Fibroblast of villous mesenchyme (primary cell): ENCODE measurements at places on chromosomes 12 and 14.

DNA sequence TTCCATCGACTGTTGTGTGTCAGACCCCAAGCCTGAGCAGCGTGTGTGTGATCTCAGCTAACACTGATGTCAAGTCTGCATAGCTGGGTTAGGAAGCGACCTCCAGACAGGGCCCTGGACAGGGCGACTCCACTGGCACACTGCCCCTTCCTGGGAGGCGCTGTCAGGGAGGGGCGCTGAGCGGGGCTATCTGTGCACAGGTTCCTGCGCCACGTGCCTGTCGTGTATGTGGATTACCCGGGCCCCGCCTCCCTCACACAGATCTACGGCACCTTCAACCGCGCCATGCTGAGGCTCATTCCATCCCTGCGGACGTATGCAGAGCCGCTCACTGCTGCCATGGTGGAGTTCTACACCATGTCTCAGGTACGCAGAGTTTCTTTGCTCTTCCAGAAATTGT, 53.9 kb downstream of the DYNC1H1 start:
- DNase-seq: no peak

- no peak for DNase-seq
Observed at GRCh38 chr12:13948621-13949020, 32.8 kb downstream of the GRIN2B start.

DNA sequence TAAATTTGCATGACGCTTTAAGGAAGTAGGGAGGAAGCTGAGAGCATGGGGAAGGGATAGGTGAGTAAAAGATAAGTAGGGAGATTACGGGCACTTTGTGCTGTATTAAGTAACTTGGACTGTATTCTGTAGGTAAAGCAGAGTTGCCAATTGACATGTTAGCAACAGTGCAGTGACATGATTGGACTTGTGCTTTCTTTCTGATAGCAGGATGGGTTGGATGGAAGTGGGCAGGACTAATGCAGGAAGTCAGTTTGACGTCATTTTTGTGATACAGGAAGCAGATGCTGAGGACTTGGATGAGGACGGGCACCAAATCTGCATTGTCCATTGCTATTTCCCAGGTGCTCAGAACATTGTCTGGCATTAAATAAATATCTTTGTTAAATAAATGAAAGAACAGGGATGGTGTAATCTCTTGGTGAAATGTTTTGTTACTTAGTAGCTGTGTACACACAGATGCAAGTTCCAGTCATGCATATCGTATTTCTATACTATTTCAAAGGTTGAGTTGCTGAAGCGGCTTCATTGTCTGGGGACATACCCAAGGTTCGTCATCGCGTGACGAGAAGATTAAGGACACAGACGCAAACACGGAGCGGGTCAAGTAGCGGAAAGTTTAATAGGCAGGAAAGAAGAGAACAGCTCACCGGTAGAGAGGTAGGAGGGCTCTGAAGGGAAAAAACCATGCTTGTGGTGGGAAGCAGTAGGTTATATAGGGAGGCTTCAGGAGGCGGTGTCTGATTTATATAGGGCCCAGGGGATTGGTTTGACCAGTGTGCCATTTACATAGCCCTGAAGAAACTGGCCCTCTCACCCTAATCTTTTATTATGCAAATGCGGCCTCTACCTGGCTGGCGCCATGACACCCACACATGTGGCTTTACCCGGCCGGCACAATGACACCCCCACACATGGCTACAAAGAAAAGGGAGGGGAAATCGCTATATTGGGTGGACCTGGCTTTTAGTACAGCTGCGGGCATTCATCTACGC, 30.7 kb downstream of the GUCY2C start:
- DNase-seq: no peak

DNA sequence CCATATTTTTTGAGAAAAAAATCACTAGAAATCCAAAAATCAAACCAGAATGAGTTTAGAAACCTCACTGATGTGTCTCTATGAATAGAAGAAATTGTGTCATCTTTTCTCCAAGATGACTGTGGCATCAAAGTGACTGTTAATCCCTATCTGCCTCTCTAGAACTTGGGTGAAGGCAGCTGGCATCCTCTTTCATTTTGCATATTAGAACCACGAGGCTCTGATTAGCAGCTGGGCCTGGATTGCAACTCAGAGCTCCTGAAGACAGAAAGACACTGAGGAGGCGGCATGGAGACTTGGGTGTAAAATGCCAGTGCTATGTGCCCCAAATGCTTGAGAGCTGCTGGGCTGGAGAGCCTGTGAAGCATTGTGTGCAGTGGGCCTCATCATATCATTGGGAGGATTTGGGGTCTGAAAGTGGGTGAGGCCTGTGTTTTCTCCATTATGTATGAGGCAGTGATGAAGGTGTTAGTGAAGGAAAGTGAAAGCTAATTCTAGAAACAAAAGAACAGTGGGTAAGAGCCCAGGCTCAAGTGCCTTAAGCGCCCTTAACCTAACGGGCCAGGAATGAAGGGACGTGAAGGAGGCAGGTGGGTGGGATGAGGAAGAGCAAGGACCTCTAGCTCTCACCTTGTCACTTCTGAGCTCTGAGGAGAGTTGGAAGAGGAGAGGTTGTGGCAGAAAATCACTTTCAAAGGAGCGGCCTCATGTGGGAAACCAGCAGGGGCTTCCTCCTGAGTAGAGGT, 26.2 kb downstream of the NKX2-8 start:
- DNase-seq: no peak

DNA sequence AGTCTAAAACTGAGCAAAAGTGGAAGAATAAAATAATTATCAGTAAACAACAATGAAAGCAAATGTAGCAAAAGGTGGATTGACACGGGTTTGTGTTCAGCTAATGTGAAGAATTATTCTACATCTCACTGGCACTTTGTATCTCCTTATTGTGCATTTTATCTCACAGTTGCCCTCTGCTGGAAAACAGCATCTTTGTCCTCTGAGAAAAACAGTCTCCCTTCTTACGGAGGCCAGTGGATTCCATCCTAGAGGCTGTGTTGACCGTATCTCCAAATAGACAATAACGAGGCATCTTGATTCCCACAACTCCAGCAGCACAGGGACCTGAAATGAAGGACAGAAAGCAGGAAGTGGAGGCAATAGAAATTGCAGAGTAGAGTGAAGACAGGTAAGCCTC, 51.3 kb upstream of the PLBD1 start:
- DNase-seq: peak; percentile 43

GRCh38 chr12:25699454-25699853, 146.4 kb upstream of the LMNTD1 start:
- DNase-seq: no peak

GRCh38 chr12:106138633-106139421, at the start of gene NUAK1:
NUAK1 (minus strand) TSS chr12:106138954; CDS start chr12:106138653, 301 bp downstream.
- peak; percentile 74 for DNase-seq

DNA sequence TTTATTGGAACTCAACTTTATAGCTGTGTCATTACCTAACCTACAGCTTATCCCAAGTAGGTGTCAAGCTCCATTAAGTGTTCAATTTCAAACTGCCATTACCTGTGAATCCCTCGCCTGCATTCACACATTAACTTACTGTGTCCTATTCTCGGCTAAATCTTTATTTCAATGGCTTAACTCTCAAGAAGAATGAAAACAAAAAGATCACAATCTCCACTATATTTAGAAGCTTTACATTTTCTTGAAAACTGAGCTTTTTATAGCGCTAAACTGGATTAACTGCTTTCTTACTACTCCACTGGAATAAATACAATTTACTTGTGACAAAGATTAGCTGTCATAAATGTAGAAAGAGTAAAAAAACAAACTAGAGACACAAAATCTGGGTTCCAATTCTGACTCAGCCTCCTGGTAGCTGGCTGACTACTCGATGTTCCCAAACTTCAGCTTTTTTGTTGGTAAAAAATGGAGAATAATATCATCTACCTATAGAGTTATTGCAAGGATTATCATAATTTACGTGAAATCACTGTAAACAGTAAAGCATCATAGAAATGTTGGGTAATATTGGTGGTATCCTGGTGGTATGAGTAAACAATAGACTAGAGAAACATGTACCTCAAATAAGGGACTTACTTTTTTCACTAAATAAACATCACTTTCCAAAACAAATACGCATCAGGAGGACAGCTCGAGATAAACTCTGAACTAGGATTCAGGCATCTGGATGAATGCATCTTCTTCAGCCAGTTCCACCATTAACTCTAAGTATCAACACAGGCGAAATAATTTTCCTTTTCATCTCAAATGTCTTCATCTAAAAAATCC, 1.7 kb downstream of the RALGAPA1 start:
- DNase-seq: no peak

GRCh38 chr12:115990241-115990640, 287.3 kb downstream of the MED13L start:
- DNase-seq: no peak

- no peak for DNase-seq
Observed at GRCh38 chr12:39886106-39886505, 219.8 kb downstream of the SLC2A13 start.

GRCh38 chr12:67358781-67359338, 89.7 kb downstream of the CAND1 start:
- peak; percentile 92 for DNase-seq

DNA sequence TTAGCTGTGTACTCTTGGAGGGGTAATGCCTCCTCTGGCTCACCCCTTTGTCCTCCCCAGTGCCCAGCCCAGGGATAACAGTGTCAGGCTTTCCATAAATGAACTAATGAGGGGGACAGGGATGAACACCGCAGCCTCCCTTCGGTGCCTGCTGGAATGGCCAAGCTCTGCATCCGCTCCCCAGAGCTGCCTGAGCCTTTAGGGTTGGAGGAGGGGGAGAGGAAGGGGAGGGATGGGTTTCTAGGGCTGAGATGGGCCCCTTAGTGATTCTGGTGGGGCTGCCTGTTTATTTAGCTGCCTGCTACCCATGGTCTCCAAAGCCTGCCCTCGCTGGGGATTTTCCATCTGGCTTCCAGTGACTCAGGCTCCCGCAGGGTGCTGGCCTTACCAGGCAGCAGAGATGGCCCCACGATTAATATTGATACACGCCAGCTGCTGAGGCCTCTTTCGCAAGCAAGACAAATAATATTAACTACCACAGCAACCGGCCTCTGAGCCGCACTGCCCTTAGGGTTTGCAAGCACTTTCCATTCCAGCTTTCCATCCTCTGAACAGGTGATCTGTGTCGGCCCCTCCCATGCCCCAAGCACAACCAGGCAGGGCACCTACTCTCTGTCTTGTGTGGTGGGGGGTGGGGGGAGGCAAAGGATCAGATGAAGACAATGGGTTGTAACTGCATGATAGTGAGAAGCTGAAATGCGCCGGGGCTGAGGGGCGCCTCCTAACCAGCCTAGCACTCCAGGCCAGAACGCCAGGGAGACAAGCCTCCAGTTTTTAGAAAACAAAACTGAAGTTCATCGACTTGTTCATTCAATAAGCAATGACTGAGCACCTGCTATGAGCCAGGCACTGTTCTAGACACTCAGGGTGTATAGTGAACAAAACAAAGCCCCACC, 56.7 kb downstream of the C14orf132 start:
- DNase-seq: peak; percentile 99

DNA sequence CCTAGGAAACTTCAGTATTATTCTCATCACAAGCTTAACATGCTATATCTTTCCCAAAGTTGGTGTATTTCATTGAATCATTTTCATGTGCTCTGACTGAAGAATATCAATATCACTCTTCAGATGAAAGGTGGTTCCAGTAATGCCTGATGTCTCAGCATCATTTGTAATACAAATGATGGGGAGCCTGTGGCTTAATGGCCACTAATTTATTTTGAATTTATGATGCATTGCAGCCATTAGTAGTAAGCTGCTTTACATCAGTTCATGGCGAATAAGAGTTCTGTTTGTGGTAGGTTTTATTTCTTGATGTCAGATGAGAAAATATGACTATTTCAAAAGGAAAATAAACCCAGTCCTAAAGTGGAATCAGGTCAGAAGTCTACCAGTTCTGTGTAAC, 139.4 kb downstream of the SLC16A7 start:
- DNase-seq: no peak

- DNase-seq: no peak
Observed at GRCh38 chr14:81285245-81285644, 64.5 kb upstream of the GTF2A1 start.

DNA sequence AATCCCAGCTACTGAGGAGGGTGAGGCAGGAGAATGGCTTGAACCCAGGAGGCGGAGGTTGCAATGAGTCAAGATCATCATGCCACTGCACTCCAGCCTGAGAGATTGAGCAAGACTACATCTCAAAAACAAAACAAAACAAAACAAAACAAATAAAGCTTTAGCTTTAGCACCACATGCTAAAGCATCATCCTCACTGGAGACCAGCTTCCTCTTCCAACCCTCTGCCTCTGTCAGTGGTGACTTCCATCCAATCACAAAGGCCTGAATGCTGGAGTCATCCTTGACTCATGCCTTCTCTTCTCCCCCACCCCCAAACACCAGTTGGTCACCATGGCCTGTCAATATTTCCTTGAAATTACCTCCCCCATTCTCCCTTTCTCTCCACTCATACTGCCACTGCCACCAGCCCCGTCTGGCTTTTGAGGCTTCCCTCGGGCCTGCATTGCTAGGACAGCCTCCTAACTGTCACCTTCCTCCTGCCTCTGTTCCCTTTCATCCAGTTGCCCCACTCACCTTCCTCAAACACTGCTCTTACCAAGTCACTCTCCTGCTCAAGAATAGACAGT, 1.4 kb downstream of the ZNF385A start:
- DNase-seq: peak; percentile 85

GRCh38 chr12:25573346-25573745, 20.3 kb upstream of the LMNTD1 start:
- DNase-seq: no peak

DNA sequence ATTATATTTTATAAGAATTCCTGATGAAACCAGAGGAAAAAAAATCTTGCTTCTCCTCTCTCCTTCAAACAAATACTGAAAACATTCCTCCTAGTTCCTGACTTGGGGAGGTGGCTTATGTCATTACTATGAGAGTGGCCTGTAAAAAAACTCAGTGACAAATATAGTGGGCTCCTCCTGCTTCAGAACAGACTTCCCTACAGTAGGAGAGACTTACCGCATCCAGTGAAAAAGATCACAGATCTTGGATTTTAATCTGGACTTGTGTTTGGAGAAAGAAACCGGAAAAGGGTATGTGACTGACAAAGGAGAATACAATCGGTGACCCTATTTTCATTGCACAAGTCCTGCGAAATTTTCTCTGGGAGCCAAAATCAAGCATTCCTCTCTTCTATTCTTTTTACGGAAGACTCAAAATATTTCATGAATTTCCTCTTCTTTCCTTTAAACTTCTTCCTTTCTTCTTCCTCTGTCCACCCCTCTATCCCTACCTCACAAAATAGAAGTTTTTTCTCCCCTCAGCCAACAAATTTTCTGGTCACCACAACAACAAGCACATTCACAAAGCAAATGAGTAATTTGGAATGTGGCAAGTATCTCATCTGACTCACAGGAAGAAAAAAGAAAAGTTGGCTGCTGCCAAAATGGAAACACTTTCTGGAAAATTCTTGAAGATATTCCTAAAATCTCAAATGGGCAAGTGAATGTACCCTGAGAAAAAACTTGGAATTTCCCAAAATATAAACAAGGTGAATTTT, 185.1 kb upstream of the CDKN3 start:
- DNase-seq: peak; percentile 61
